ENCODE measurements at places on chromosomes 11 and 22. TPM values are rescaled to one million over a fixed set of nuclear protein-coding genes. Genes with fewer than 3 reads are reported as not detected.
A peak's percentile ranks its signal among the peaks of the same experiment; 100 is the strongest.

DNA sequence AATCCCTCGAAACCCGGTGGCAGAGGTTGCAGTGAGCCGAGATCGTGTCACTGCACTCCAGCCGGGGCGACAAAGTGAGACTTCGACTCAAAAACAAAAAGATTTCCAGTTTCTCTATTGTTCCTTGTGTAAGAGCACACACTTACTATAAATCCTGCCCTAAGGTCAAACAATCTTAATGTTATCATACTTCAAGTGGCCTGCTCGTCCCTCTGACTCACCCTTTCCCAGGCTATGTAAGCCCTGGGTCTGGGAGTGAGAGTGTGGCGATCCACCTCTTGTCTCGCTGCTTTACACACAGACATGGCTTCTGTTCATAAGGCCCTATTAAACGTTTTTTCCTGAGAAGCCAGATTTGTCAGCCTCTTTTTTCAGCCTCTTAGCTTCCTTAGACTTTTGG is 24.4 kb upstream of the A4GALT start:
- no peak for DNase-seq

DNA sequence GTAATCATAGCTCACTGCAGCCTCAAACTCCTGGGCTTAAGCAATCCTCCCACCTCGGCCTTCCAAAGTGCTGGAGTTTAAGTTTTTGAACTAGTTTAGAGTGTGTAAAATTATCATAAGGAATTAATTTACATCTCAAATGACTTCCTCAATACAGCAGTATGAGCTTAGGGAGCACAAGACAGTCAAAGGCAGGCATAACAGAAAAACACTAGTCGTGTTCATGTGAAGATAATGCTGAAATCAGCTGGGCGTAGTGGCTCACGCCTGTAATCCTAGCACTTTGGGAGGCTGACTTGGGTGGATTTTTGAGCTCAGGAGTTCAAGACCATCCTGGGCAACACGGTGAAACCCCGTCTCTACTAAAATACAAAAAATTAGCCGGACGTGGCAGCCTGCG is 25.8 kb downstream of the YDJC start:
- DNase-seq: no peak

GRCh38 chr11:10539339-10539738 is 1.6 kb downstream of the RNF141 start:
- DNase-seq: no peak

The OR5A1 gene
- total RNA-seq: not detected

DNA sequence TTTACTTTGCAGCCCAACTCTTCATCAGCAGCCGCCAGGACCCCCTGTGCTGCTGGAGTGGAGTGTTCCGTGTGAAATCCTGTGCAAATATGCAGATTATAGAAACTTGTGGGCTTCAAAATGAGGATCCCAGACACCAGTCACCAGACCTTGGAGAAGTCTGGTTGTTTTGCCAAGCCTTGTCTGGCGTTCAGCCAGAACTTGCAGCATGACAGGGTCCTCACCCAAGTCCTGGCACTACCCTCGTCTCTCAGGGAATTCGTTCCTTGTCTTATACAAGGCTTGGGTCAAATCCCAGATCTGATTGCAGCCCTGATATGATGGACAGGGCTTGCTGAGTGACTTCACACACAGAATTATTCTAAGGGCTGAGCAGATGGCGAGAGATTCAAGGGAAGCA is 18.9 kb downstream of the SHISAL1 start:
- DNase-seq: no peak

GRCh38 chr11:44957776-44958564 is 7.3 kb upstream of the TP53I11 start:
- no peak for DNase-seq

DNA sequence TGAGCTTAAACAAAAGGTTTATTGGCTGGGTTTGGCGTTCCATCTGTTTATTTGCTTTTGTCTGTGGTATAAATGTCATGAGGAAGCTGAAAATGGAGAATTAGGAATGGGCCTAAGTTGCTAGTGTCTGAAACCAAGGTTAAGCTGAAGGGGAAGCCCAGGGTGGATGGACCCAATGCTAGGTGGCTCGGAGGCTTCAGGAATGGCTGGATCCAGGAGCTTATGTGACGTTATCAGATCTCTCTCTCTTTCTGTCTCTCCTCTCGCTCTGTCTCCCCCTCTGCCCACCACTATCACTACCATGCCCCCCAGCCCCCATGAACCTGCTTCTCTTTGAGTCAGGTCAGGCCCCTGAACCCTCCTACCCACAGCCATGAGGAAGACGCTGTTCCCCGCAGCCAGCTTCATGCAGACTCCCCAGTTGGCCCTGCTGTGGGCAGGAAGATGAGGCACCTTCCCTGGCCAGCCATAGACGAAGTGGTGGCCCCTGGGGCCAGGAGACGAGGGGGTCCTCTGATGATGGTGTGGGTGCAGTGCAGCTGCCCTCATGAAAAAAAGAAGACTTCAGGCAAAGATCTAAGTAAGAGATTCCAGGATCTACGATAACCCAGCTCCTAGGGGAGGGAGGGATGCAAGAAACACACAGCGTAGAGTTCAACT is 101.5 kb downstream of the BRD1 start:
- DNase-seq: peak; percentile 71

- DNase-seq: no peak
Observed at GRCh38 chr11:80626721-80627120, 1185.9 kb upstream of the TENM4 start.

The EFCAB6 gene
- 1.3 TPM for total RNA-seq

- DNase-seq: no peak
Observed at GRCh38 chr11:127844876-127845275, 742.5 kb downstream of the ETS1 start.

DNA sequence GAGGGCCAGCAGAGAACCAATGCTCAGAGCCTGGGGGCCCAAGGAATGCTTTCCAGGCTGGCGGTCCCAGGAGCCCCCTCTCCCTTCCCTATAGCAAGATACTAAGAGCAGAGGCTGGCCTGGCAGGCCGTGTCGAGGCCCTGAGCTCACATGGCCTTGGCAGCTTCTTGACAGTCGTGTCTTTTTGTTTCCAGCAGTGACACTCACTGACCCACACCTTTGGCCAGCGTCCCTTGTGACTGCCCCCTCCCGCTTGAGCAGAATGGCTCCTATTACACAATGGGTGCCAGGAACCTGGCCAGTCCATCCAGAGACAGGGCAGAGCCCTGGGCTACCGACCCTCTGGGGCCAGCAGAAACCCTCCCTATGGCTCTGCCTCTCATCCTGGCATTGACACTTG is 6.4 kb upstream of the CCND1 start:
- DNase-seq: no peak

Measured in mesenteric fat pad (tissue), 1 donor.